ENCODE measurements at places on chromosomes 13 and 19.

GRCh38 chr13:32135655-32136054 lies 104.1 kb downstream of the FRY start:
- no peak for DNase-seq

DNA sequence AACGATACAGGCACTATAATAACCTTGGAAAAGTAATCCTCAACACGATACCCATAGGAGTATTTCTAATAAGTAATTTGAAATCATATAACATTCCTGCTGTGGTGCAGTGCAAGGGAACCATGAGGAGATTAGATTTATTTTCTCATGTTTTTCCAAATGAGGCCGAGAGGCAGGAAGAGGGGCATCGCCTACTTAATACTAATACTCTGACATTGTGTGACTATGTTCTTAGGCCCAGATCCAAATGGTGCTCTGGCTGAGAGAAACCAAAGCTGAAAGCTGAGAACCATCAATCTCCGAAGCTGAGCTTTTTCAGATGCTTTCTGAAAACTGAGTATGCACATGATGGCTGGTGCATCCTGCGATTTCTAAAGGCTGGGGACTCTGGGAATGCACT lies 248.0 kb upstream of the MAB21L1 start:
- DNase-seq = no peak

DNA sequence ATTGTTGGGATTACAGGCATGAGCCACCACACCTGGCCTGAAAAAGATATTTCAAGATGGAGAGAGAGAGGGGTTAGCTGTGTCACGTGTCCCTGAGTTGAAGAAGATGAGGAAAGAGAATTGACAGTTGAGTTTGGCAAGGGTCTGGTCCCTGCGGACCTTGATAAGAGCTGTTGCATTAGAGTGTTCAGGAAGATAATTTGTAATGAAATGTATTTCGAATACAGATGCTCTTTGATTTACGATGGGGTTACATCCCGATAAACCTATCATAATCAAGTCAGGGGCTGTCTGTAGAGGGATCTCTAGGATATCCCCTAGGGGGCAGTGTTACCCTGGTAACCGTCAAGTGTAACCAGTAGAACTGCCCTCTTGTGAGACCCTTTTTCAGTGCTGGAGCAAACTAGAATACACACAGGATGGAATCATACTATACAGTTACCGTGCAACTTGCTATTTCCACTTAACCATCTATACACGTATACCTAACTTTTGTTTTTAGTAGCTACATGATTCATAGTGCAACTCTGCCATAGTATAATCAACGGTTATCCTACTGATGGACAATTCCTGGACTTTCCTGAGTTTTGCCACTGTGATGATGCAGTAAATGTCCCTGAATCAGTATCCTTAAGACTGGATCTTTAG lies 1.5 kb upstream of the ELOF1 start:
- DNase-seq = peak; percentile 79

DNA sequence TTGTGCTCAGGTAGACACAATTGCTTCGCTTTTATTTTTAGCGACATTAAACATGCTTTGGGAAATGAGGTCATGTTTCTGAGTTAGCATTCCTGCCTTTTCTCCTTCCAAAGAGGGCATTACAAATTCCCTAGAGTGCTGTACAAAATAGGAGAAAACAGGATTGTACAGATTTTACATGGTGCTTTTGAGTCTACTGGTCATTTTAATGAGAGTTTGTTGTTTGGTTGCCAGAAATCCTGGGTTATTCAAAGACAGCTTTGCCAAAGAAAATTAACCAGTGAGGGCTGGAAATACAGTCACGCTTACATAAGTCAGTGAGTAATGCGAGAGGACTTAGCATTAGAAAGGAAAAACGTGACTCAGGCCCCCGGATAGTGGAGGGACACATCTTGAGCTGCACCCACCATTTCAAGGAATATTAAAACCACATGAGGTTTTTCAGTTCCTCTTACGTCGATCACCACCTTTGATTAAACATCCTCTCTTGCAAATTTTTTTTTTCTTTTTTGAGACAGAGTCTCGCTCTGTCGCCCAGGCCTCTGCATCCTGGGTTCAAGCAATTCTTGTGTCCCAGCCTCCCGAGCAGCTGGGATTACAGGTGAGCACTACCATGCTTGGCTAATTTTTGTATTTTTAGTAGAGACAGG lies 55.4 kb downstream of the SACS start:
- peak; percentile 65 for DNase-seq

DNA sequence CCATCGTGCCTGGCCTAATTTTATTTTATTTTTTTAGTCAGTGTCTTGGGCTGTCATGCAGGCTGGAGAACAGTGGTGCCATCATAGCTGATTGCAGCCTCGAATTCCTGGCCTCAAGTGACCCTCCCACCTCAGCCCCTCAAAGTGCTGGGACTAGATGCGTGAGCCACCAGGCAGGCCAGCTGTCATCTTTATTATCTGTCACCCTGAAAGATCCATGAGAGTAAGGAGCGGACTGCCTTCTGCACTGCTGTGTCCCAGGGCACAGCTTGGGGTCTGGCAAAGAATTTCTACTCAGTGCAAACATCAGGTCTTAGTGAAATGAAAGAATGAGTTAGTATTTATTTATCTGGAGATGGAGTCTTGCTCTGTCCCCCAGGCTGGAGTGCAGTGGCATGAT lies 9.5 kb upstream of the TLE5 start:
- no peak for DNase-seq

DNA sequence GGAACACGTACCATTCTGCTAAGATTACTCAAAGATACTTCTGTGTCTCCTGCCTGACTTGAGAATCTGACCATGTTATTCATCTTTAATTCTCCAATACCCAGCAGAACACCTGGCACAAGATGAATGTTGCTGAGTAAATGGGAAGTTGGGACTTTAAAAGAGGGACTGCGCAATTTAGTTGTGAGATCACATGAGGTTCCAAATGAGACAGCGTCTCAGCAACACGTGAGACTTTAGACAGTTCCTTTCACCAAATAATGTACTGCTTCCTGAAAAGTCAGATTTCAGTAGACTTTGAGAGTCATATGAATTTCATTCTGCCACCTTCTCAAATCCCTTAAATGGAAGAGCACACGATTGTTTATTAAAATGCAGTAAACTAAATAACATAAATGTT lies 36.7 kb downstream of the DOCK9 start:
- no peak for DNase-seq

GRCh38 chr19:14497228-14497921 lies 1.4 kb upstream of the GIPC1 start:
- DNase-seq = no peak

DNA sequence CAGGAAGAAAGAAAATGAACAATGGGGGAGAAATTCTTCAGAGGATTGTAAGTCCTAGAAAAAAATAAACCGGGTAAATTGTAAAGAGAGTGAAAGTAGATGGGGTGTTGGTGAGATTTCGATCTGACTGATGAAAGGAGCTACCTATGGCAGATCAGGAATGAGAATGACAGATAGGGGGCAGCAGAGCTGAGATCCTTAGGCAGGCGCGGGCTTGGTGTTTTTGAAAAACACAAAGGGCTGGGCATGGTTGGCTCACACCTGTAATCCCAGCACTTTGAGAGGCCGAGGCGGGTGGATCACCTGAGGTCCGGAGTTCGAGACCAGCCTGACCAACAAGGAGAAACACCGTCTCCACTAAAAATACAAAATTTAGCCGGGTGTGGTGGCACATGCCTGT lies 1468.6 kb upstream of the SLC10A2 start:
- DNase-seq = no peak

GRCh38 chr13:59038824-59039223 lies 1124.9 kb downstream of the DIAPH3 start:
- no peak for DNase-seq

DNA sequence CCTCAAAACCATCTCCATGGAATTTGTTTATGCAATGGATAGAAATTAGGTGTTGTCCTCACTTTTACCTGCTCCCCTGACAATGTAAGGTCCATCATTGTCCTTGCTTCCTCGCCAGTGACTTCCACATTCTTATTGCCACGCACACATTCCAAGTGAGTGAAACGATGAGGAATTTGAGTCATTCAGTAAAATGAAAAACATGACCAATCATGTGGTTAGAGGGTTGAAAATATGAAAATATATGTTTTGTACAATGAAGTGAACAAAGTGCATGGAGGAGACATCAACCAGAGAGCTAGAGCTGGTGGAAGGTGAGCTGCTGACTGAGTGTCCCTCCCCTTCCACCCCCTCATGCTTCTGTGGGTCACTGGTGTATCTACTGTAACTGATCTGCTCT lies 91.7 kb downstream of the ATP8A2 start:
- no peak for DNase-seq

DNA sequence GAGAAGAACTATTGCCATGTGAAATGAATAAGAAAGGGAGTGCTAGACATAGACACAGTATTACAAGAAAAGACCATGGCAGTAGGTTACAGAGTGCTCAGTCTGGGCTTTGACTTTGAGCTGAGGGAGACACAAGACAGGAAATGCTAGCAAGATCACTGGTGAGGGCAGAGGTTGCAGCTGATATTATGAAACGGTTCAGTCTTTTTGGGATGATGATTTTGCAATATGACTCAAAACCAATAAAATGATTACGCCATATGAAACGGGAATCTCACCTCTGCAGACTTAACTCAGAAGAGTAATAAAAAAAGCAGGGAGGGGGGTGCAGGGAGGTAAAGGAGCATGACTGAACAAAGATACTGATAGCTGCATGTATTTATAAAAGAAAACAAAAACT lies 123.1 kb downstream of the RBM26 start:
- no peak for DNase-seq

DNA sequence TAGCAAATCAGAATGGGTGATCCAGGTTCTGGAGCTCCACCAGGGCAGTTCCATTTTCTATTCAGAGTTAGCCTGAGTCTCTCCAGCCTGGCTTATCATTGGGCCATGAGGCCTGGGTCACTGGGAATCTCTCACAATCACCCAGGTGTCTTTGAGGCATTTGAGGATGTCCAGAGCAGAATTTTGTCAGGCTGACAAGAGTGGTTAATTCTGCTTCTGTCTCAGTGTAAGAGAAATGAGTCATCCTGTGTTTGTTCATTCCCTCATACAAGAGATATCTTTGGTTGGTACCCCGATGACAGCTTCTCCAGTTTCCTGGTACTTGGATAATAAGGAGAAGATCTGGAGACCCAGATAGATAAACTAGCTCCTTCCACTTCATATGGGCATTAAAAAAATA lies 10.4 kb downstream of the ZNF93 start:
- no peak for DNase-seq
